Activated CD8-positive, alpha-beta memory T cell treated with anti-CD3 and anti-CD28 coated beads for 1 hour (primary cell): ENCODE measurements at places on chromosomes 12 and 14.

- DNase-seq, result no peak
Measured at GRCh38 chr14:28412077-28412476, 354.5 kb upstream of the FOXG1 start.

DNA sequence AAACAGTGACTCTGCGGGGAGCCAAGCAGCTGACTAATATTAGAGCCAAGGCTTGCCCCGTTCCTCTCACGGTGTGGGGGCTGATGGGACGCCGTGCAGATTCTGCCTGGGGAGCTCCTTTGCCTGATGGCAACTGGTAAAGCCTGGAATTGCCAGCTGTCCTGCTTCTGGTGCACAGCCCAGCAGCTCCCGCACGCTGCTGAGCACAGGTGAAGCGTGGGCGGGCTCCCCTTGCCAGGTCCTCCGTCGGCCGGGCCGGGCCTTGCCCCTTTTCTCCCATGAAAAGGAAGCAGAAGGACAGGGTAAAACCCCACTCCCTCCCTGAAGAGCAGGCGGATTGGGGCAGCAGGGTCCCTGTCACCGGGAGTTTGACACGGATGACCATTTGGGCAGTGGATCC, 79.0 kb downstream of the WDR20 start:
- DNase-seq, result no peak

DNA sequence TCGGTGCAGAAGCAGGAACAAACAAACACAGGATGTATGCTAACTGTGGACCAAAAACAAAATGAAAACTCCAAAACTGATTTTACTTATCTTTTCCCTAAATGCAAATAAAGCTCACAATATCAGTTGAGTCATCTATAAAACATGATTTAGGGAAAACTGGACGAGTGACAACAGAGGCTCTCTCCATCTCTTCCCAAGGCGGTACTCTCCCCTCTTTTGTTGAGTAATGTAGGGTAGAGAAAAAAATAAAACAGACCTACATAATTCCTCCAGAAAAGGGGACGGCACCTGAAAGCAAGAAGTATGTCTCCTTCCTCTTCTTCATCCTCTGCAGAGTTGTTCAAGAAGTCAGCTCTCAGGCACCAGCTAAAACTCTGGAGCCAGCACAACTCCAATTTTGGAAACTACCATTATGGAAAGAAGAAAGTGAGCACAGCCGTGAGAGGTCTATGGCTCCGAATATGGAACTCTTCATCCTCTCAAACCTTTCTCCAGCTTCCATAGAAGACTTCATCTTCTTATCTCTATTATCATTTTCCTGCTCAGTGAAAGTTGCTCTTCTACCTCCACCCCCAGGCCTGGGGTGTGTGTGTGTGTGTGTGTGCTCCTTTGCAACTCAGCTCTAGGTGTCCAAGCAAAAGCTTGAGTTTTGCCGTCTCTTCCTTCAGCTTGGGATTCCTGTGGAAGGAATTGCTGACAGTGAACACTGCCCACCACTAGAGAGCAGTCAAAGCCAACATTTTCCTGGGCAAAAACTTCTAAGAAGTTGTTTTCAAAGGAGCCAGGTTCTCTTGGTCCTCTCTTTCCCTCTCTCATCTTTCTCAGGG, 155.4 kb downstream of the DIO2 start:
- DNase-seq, result no peak

- no peak for DNase-seq
Measured at GRCh38 chr12:1978078-1978862, 26.0 kb downstream of the DCP1B start.

DNA sequence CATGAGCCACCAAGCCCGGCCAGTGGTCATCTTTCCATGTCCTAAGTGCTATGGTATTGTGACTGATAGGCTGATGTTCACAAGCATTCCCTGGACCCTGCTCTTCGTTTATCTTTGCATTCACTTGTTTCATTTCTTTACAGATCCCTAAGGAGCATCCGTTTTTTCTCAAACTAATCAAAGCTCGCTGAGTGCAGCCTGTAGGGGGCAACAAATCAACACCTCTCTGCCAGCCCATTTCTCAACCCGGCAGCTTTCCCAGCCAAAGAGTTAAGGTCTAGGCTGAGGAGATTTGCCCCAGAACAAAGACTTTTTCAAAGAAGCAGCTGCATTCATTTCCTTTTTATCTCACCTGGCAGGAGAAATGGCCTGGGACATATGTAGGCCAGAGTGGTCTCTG, 12.1 kb downstream of the SIRT4 start:
- DNase-seq, result no peak

- no peak for DNase-seq
Measured at GRCh38 chr12:42090899-42091298, 53.8 kb downstream of the GXYLT1 start.

- DNase-seq, result no peak
Measured at GRCh38 chr12:26370098-26370497, 174.7 kb downstream of the SSPN start.

- no peak for DNase-seq
Measured at GRCh38 chr12:49547090-49547690, 8.4 kb downstream of the KCNH3 start.

DNA sequence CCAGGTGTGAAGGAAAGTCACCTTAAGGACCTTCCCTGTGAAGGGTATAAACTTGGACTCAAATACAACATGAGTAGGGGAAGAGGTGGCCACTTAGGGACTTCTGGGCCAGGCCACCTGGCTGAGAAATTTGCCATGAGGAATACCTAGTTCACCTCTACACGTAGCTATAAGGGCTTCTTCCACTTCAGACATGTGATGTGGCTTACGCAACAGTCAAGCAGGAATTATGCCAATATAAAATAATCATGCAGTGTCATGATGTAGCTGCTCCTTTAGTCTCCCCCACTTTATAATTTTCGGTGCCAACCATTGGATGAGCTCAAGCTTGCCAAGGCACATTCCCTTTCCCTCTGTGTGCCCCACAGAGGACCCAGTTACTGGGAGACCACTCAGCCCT, 166.6 kb upstream of the BCL2L14 start:
- no peak for DNase-seq

GRCh38 chr14:21534576-21534975, 8.4 kb upstream of the SALL2 start:
- no peak for DNase-seq

- no peak for DNase-seq
Measured at GRCh38 chr14:90281261-90281660, 24.9 kb downstream of the PSMC1 start.

DNA sequence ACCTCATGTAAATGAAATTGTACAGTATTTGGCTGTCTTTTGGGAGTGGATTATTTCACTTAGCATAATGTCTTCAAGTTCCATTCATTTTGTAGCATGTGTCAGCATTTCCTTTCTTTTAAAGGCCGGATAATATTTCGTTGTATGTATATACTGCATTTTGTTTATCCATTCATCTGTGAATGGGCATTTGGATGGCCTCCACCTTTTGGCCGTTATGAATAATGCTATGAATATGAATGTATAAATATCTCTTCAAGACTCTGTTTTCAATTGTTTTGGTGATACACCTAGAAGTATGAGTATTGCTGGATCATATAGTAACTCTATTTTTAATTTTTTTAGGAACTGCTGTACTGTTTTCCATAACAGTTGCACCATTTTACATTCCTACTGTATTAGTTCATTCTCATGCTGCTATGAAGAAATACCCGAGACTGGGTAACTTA, 164.9 kb downstream of the DYRK2 start:
- DNase-seq, result no peak

GRCh38 chr14:92747701-92748258, 647 bp downstream of the LGMN start:
- DNase-seq, result no peak

- no peak for DNase-seq
Measured at GRCh38 chr14:67630938-67631337, 11.2 kb downstream of the ARG2 start.

- no peak for DNase-seq
Measured at GRCh38 chr14:65239143-65239937, 137.0 kb upstream of the MAX start.

DNA sequence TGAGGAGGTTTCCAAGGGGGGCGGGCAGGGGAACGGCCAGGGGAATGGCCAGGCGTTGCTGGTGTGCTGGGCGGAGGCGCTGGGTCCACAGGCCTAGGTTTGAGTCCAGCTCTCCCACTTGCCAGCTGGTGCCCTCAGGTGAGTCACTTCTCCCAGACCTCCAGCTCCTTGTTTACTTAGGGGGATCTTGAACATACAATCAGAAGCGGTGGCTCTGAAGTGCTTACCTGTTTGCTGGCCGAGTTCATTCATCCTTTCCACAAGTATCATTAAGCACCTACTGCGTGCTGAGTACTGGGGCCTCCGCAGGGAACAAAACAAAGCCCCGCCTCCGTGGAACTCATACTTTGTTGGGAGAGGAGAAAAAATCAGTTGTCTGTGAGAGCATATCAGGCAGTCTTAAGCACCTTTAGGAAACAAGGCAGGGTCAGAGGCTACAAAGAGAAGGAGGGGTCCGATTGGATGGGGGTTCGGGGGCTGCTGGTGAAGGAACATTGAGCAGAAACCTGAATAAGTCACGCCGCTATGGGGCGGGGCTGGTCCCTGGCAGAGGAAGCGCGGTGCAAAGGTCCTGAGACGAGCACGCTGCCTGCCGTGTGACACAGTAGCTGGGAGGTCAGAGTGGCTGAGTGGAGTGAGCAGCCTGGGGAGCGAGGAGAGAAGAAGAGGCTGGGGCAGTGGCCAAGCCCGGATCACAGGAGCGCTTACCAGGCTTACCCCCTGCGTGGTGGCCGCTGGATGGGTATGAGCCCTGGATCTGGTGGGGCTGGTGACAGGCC, 15.1 kb downstream of the MVK start:
- no peak for DNase-seq

DNA sequence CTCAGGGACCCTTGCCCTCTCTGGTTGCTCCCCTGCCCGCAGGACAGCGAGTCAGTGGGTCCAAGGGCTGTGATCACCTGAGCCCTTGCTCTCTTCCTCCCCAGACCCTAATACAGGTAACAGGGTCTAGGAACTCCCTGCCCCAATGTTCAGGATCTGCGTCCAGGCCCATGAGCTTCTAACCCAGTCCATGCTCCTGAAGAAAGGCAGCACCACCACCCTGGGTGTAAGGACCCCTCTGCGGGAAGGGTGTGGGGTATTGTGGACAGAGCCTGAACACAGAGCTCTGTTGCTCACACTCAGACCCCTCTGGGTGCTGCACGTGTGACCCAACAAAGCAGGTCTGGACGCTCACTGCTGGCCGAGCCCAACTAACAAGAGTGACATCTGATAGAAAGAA, 18.3 kb downstream of the GLRX5 start:
- no peak for DNase-seq

DNA sequence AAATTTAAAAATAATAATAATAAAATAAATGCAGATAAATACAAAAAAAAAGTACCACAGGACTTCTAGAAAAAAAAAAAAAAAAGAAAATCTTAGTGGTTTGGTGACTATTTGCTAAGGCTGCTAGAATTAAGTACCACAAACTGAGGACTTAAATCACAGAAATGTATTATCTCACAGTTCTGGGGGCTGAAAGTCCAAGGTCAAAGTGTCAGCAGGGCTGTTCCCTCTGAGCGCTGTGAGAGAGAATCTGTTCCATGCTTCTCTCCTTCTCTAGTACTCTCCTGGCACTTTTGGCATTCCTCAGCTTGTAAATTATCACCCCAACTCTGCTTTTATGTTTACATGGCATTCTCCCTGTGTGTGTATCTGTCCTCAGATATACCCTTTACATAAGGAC, 101.2 kb downstream of the IPO8 start:
- DNase-seq, result no peak

DNA sequence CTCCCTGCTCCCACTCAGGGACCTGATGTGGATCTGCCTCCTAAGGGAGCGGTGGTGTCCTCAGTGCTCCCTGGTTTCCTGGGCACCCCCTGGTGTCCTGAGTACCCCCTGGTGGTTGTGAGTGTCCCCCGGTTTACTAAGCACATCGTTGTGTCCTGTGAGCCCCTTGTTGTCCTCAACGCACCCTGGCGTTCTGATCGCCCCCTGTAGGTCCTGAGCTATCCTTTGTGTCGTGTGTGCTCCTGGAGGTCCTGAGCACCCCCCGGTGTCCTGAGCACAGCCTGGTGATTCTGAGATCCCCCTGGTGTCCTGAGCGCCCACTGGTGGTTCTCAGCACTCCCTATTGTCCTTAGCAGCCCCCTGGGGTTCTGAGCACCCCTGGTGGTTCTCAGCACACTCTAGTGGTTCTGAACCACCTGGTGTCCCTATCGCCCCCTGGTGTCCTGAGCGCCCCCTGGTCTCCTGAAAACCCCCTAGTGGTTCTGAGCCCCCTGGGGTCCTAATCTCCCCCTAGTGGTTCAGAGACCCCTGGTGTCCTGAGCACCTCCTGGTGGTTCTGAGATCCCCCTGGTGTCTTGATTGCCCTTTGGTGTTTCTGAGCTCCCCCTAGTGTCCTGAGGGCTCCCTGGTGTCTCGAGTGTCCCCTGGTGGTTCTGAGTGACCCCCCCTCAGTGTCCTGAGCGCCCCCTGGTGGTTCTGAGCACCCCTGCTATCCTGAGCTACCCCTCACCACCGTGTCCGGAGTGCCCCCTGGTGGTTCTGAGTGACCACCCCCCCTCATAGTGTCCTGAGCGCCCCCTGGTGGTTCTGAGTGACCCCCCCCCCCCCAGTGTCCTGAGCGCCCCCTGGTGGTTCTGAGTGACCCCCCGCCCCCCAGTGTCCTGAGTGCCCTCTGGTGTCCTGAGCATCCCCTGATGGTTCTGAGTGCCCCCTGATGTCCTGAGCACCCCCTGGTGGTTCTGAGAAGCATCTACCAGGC, 615.1 kb downstream of the TMEM121 start:
- DNase-seq, result no peak

DNA sequence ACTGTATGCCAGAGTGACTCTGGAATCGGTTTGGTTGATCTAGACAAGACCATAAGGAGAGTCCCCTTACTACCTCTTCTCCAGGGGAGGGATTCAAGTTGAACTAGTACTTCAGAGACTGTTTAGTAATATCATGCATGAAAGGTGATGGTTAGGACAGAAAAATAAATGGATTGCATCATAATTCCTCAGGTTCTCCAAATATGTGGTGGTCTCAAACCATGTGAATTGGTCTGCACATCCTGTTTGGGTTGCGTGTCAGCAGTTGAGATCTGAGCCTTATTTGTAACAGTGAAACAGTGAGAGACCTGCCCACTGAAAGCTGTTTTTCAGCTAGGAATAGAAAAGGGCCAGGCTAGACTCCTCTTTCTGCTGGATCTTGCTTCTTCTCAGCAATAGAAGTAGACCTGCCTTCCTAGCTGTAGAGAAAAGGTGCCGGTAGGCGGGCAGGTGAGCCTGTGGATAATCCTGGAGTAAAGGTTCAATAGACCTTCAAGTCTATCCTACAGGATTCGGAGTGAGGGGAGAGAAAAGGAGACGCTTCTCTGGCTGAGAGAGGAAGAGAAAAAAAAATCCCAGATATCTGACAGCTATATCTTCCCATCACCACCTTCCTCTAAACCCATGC, 258.5 kb upstream of the E2F7 start:
- DNase-seq, result no peak

GRCh38 chr14:103089386-103090335, 4.9 kb upstream of the EXOC3L4 start:
- no peak for DNase-seq

GRCh38 chr12:51740536-51740935, 108.0 kb downstream of the FIGNL2 start:
- no peak for DNase-seq

- DNase-seq, result no peak
Measured at GRCh38 chr12:50276912-50277671, 6.2 kb downstream of the LIMA1 start.

- no peak for DNase-seq
Measured at GRCh38 chr14:94897561-94897960, 127.6 kb upstream of the GSC start.
